ENCODE measurements at places on chromosomes 3 and 15.

GRCh38 chr15:86077070-86077469, 2.6 kb upstream of the AGBL1 start:
- DNase-seq = no peak

GRCh38 chr3:127654374-127654773, 18.4 kb upstream of the ABTB1 start:
- DNase-seq = no peak

DNA sequence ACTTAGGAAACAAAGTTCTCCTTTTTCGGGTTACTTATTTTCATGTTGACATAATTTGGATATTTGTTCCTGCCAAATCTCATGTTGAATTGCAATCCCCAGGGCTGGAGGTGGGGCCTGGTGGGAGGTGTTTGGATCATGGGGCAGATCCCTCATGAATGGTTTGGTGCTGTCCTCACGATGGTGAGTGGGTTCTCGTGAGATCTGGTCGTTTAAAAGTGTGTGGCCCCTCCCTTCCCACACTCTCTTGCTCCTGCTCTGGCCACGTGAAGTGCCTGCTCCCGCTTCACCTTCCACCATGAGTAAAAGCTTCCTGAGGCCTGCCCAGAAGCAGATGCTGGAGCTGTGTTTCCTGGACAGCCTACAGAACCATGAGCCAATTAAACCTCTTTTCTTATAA, 43.7 kb upstream of the MCF2L2 start:
- DNase-seq = no peak

DNA sequence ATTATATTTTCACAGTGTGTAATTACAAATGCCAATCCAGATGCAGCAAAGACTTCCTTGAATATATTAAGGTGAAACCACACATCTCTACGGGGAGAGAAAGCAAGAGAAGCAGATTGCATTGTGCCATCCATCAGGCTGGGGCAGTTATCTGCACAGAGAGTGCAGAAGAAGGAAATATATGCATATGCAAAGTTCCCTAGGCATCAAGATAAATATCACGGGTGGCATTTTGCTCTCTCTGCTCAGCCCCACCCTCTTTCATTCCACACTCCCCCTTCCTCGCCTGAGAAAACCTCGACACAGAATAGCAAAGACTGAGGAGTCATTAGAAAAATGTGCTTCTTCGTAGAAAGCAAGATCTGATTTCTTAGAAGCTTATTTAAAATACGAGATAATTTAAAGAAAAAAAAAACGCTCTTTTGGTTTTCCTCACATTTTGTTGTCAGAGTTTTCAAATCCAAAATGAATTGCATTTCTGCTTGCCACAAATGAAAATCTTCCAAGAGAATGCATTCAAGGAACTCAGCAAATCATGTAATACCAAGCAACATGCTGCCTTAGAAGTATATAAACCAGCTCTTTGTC, 283.2 kb upstream of the LMCD1 start:
- no peak for DNase-seq

- no peak for DNase-seq
Observed at GRCh38 chr3:109973733-109974132, 636.4 kb upstream of the DPPA4 start.

DNA sequence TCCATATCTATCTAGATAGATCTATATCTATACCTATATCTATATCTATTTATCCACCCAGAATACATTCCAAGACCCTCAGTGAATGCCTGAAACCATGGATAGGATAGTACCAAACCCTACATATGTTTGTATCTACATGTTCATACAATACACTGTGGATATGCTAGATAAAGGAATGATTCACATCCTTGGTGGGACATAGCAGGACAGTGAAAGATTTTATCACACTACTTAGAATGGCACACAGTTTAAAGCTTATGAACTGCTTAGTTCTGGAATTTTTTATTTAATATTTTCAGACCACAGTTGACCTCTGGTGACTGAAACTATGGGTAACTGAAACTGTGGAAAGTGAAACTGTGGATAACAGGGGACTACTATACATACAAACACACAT, 198.8 kb upstream of the TTC14 start:
- no peak for DNase-seq

GRCh38 chr15:39191871-39192291, 389.0 kb upstream of the THBS1 start:
- DNase-seq = peak; percentile 16

DNA sequence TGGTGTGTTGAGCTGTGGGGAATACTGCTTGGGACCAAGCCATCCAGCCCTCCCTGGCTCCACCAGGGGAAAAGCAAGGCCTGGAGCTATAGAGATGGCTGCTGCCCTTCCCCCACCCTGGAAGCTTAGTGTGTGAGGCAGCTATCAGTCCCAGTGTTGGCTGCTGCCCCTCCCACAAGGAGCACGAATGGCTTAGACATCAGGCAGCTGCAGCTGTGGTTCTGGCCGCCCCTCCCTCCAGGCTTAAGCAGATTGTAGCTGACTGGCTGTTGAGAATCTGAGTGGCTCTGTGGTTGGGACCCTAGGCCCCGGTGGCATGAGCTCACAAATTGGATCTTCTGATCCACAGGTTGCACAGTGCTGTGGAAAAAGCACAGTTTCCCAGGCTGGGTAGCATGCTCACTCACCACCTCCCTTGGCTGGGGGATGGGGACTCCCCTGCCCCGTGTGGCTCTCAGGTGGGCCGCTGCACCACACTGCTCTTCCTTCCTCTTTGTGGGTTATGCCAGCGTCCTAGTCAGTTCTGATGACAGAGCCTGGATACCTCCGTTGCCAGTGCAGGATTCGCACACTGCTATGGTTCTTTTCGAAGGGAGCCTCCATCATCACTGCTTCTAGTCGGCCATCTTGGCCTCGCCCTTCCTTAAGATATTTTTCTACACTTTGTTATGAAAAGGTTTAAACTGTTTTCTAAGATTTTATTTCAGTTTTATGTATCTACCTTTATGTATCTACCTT, 21.2 kb upstream of the SUCNR1 start:
- no peak for DNase-seq

GRCh38 chr15:57694279-57694678, 12.2 kb upstream of the POLR2M start:
- DNase-seq = no peak

- no peak for DNase-seq
Observed at GRCh38 chr3:9911863-9912262, 5.0 kb upstream of the IL17RC start.

- DNase-seq = peak; percentile 66
Observed at GRCh38 chr15:29734917-29735572, 87.2 kb downstream of the TJP1 start.

- DNase-seq = no peak
Observed at GRCh38 chr3:69182588-69183316, 60.4 kb upstream of the LMOD3 start.

- DNase-seq = no peak
Observed at GRCh38 chr3:148223266-148223665, 474.4 kb upstream of the AGTR1 start.

- DNase-seq = no peak
Observed at GRCh38 chr3:195183071-195183776, 87.7 kb downstream of the XXYLT1 start.

GRCh38 chr3:168813225-168813802, 717.6 kb upstream of the GOLIM4 start:
- DNase-seq = no peak

GRCh38 chr15:45731343-45731742, 96.5 kb downstream of the SQOR start:
- no peak for DNase-seq

GRCh38 chr15:62153228-62153627, 11.9 kb downstream of the C2CD4B start:
- DNase-seq = no peak

Data from A549 (cell line).